Activated CD4-positive, alpha-beta T cell treated with anti-CD3 and anti-CD28 coated beads, Interleukin-2, amount 50 U/mL, for 16 hours (primary cell): ENCODE measurements at places on chromosomes 5 and 9.

- DNase-seq = peak; percentile 35
Measured at GRCh38 chr5:126656401-126657007, 55.8 kb downstream of the PHAX start.

DNA sequence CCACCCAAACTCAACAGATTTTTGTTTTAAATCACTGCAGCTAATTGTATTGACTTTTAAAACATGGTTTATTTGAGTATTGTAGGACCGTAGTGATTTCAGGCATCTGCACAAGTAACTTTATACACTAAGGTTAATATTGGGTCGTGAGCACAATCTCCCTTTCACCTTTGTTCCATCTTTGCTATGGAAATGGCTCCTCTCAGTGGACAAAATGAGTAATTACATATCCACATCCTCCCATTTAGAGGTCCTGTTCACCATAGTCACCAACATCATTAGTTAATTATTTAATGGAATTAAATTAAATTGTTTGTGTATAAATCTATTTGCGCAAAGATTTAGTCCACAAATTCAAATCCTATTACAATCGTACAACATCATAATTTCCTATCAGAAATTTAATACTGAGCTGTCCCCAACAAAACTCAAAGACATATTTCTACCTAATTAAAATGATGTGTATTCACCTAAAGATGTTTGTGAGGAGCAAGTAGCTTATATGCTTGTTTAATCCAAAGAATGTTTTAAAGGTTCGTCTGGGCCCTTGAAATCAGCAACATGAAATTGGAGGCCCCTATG, 173.0 kb upstream of the DAPK1 start:
- peak; percentile 54 for DNase-seq

DNA sequence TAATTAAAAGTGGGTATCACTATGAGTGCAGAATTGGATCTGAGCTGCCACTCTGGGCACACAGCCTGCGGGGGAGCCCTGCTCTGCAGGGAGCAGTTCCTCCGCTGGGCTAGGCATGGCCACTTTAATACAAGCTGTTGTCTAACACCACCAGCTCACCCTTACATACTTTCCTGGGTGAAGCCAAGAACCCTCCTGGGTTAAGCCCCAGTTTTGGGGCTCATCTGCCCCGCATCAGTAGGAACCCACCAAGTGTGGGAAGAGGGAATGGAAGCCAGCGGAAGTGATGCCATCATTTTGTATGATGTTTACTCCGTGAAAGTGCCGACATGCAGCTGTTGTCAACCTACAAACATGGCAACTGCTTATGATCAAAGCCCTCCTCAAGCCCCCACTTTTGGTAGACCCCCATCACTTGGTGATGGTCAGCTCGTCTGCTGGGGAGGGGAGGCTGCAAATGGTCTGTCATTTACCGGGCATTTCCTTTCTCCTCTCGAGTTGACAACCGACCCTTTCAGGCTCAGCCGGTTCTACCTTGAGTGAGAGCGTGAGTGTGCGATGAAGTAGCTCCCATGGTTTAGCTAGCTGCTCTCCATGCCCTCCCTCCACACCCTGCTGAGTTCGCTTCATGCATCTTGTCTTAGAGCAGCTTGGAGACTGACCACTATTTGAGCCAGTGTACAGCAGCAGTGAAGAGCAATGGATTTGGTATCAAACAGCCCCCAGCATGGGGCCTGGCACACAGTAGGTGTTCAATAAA, 95.3 kb upstream of the IER5L start:
- no peak for DNase-seq

- no peak for DNase-seq
Measured at GRCh38 chr9:20352591-20352990, 269.7 kb downstream of the MLLT3 start.

DNA sequence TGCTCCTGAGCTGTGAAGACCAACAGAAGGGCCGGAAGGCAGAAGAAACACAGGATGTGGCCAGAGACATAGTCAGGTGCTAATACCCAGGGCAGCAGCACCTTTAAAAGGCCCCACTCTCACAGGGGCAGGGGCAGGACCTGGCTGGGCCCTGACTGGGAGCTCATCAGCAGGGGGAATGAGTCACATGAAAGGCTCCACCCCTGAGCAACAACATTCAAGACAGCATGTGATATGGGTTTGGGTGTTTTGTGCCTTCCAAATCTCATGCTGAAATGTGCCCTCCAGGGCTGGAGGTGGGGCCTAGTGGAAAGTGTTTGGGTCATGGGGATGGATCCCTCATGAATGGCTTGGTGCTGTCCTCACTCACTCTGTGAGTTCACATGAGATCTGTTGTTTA, 181.7 kb downstream of the ERCC6L2 start:
- DNase-seq = no peak

- peak; percentile 64 for DNase-seq
Measured at GRCh38 chr5:334903-335739, 13.6 kb downstream of the AHRR start.

GRCh38 chr9:96665789-96666188, 10.7 kb upstream of the PRXL2C start:
- DNase-seq = no peak

DNA sequence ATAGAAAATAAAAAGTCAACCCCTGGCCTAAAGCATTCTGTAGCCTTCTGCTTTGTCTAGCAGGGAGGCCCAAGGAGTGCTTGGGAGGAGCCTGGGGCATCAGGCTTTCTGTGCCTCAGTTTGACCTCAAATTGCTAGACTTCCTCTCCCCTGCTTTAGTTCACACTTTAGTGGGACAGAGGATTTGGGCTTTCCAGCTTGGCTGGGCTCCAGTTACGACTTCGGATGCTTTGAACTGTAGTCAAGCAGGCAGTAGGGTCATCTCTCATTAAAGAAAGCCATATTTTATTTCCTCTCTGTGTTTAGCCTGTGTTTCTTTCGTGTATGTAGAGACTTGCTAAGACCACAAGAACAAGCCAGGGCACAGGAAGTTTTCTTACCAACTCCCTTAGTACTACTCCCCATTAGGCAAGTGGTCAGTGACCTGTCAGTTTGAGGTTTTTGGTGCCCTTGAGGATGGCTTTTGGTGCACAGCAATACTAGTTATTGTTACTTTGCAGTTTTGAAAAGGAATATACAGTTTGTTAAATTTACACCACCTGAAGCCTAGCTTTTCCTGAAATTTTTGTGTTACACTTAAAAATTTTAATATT, 334.7 kb downstream of the NDUFS4 start:
- no peak for DNase-seq

- DNase-seq = no peak
Measured at GRCh38 chr9:27227192-27227591, 69.8 kb downstream of the EQTN start.
